ENCODE measurements at places on chromosomes 5 and 9. TPM values are rescaled to one million over a fixed set of nuclear protein-coding genes. Genes with fewer than 3 reads are reported as not detected.
A peak's percentile ranks its signal among the peaks of the same experiment; 100 is the strongest.

GRCh38 chr5:34926318-34926888 lies 3.0 kb upstream of the DNAJC21 start:
- no peaks in the 10 kb centered on the region for H3K27me3 ChIP-seq
- peaks cover 46% of the 10 kb centered on the region for H3K36me3 ChIP-seq
- peaks cover 4% of the 10 kb centered on the region for H3K4me1 ChIP-seq
- no peak for DNase-seq

Gene FOXD4
- 0.38 TPM for total RNA-seq

Gene AGXT2
- not detected for total RNA-seq

GRCh38 chr5:37112383-37112991 lies 136.7 kb downstream of the CPLANE1 start:
- no peaks in the 10 kb centered on the region for H3K27me3 ChIP-seq
- peaks cover 54% of the 10 kb centered on the region for H3K4me1 ChIP-seq
- DNase-seq = peak; percentile 54
- peak overlapping the region; percentile 4 for H3K4me3 ChIP-seq
- H3K27ac ChIP-seq = peak overlapping the region; percentile 95
- peaks cover 43% of the 10 kb centered on the region for H3K36me3 ChIP-seq

GRCh38 chr5:135839566-135839965 lies 5.1 kb downstream of the SLC25A48 start:
- H3K27me3 ChIP-seq = peaks cover 14% of the 10 kb centered on the region
- no peak for DNase-seq
- no peaks in the 10 kb centered on the region for H3K36me3 ChIP-seq
- no peak overlapping the region for H3K4me3 ChIP-seq
- no peaks in the 10 kb centered on the region for H3K4me1 ChIP-seq
